ENCODE measurements at places on chromosomes 13 and 19.

- no peak for DNase-seq
Observed at GRCh38 chr19:15974856-15975255, 26.0 kb downstream of the OR10H4 start.

DNA sequence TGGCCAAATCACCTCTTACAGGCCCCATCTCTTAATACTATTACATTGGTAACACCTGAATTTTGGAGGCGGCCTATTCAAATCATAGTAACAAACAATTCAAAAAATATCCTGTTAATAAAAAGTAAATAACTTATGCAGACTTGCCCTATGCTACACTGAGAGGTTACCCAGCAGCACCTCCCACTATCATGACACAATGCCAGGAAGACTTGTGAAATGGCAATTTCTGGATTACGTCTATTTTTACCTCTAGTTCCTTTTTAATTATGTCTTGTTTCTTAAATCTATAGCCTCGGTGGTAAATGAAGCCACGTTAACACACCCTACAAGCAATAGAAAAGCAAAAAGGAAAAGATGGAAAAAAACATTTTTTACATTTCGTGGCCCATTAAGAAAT is 6.2 kb upstream of the DZIP1 start:
- no peak for DNase-seq

DNA sequence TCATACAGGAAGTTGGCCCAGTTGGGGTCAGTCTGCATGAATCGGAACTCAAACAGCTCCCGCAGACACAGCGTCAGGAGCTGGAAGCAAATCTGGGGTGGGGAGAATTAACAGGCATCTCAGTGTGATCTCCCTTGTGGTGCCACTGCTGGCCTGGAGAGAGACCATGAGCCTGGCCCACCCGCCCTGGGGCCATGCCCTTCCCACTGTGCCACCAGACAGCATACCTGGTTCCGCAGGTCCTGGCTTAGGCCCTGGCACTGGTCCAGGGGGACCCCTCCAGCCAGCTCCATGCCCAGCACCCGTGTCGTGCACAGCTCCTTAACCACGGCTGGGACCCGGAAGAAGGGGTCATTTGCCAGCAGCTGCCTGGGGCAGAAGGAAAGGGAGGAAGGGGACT is 9.6 kb upstream of the NUMBL start:
- no peak for DNase-seq

DNA sequence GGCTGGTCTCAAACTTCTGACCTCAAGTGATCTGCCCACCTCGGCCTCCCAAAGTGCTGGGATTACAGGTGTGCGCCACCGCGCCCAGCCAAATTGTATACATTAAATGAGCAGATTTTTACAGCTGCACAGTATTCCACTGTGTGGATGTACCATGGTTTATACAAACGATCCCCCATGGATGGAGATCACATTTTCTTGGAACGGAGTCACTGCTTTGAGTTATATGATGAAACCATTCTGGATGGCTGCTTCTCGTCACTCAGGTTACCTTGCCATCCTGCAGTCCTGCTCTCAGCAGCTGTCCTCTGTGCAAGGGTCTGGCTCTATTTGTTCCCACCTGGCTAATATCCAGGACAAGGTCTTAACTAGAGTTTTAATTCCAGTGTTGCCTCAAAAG is 39.1 kb upstream of the SLC15A1 start:
- DNase-seq: no peak

GRCh38 chr13:36345438-36346221 is 564 bp downstream of the SPART start:
- no peak for DNase-seq

- DNase-seq: no peak
Observed at GRCh38 chr19:33641956-33642498, 20.3 kb downstream of the CHST8 start.

DNA sequence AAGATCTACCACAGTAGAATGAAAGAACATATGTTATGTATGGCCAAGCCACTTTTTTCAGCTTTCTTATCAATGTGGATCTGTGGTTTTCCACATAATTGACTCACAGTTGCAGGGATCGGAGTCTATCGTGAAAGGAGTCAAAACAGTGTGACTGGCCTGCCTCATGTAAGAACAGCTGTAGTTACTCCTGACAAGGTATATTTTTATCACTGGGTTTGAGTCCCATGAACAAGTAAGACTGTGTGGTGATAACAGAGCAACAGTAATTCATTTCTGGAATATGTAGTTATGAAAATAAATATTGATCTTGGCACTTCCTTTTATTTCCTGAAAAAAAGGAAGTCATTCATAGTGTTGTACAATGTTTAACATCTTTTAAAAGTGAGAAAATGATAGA is 416.6 kb downstream of the KLF12 start:
- DNase-seq: no peak
